ENCODE measurements at places on chromosomes 16 and 17.
A peak's percentile ranks its signal among the peaks of the same experiment; 100 is the strongest.

DNA sequence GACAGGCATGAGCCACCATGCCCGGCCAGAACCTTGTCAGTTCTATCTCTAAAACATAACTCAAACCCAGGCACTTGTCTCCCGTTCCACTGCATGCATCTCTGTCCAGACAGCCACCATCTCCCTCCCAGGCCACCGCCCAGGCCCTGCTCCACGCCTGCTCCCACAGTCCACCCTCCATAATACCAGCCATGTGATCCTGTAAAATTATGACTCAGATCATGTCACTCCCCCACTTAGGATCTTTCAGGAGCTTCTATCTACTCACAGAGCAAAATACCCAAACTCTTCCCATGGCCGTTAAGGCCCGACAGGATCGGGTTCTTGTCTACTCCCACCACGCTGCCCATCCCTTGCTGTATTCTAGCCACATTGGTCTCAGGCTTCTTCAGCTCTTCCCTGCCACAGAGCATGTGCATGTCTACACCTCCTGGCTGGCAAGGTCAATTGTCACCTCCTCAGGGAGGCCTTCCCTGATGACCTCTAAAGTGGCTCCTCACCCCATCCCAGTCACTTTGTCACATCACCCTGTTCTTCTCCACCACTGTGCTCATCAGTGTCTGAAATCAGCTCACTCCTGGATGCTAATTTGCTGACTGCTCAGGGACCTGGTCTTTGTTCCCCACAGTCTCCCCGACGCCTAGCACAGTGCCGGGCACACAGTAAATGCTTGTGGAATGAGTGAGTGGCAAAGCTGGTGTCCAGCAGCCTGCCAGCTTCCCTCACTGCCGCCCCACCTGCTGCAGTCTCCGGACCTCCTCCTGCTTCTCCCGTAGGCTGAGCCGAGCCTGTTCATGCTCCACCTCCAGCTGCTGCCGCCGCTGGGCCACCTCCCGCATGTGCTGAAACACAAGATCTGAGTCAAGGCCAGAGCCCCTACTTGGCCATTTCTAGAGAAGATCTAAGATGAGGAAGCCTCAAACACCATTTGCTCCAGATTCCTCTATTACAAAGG is 6.7 kb downstream of the TSPOAP1 start:
- no peak for DNase-seq

DNA sequence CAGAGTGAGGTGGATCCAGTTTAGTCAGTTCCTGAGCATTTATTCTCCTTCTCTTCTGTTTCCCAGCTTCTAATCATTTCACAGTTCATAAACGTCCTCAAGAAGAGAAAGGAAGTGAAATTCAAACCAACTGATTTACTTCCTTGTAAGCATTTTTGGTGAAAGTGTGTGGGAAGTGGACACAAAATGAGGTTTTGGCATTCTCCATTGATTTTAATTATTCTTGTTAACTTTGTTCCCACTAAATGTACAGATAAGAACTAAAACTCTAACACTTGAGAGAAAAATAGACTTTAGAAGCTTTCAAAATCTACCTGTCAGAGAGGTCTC is 42.7 kb upstream of the CORO6 start:
- no peak for DNase-seq

DNA sequence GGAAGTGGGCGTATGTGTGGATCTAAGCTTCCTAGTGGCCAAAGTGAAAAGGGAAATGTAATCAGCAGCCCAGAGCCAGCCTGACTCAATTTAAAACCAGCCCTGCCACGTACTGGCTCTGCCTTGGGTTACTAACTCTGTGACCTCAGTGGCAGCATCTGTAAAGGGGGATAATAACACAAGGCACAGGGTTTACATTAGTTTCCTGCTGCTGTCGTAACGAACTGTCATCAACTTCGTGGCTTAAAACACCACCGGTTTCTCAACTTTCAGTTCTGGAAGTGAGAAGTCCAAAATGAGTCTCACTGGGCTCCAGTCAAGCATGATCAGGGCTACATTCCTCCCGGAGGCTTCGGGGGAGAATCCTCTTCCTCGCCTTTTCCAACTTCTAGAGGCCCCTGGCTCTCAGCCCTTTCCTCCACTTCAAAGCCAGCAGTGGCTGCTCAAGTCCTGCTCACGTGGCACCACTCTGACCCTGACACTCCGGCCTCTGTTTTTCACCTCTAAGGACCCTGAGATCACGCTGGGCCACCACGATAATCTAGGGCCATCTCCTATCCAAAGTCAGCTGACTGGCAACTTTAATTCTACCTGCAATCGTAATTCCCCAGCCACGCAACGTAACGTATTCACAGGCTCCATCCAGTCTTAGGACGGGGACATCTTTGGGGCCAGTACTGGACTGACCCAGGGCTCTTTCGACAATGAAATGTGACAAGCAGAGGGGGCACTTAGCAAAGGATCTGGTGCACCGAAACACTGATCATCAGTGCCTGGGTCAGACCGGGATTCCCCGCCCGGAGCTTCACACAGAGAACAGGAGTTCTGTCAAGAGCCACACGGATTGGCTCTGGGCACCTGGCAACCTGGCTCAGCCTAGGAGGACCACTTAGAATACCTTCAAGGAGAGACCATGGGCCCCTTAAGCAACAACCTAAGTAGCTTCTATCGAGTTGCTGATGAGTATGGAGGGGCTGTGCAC is 14.5 kb downstream of the TMC6 start:
- no peak for DNase-seq

DNA sequence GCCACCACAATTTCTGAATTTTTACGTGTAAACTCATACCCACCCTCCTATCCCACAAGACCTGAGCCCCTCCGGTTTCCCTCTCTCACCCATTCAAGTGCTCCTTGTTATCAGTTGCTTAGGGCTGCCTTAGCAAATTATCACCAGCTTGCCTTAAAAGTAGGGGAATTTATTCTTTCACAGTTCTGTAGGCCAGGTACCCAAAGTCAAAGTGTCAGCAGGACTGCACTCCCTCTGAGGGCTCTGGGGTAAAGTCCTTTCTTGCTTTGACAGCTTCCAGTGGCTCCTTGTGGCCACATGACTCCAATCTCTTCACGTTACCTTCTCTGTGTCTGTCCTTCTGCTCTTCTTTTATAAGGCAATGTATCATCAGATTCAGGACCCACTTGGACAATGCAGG is 7.9 kb upstream of the TMEM220 start:
- DNase-seq = no peak

DNA sequence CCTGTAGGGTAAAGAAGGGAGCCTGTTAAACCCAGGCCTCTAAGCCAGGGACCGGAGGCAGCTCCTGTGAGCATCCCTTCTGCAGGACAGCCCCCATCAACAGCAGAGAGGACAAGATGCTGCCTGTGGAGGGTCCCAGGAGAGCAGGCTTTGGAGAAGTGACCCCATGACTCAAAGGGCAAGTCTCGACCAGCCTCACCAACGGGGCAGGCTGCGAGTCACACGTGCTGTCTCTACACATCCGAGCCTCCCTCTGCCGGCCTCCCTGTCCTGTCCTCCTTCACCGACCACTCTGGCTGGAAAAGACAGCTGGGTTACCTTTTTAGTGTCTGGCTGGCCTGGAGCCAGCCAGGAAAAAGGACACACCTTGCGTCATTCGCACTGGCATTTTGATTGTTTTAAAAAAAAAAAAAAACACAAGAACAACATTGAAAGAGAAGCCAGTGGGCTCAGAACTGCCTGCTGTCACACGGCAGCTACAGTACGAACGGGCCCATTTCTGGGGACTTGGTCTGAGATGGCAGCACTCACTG is 74.5 kb upstream of the RCVRN start:
- no peak for DNase-seq

GRCh38 chr16:1978476-1979120 is 2.7 kb downstream of the NOXO1 start:
- DNase-seq = no peak

DNA sequence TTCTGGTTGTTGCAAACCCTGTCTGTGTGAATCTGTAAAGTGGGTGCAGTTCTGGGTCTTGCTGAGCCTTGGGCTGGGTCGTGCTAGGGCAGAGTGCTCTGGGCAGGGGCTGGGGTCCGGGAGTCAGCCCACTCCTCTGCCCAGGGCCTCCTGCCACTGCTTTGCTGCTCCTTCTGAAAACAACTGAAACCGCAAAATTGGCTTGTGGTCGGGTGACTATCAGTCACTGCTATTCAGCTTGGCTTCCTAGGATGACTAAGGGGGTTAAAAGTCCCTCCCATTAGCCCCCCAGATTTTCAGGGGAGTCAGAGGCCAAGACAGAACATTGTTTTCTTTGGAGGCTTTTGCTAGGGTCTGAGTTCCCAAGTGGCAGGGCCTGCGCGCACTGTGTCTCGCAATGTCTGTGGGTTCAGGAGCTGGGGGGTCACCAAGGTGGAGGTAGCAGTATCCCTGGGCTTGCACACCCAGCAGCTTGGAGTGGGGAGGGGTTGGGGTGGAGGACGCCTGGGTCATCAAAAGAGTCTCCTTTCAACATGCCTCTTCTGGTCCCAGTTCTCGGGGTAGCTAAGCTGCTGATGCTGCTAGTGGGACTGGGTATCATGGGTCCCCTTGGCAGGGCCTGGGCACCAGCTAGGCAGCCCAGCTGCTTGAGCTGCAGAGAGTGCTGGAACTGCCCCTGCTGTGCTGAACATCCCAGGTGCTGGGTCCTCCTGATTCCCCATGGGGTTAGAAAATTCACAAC is 13.5 kb upstream of the TBX21 start:
- DNase-seq = peak; percentile 68

DNA sequence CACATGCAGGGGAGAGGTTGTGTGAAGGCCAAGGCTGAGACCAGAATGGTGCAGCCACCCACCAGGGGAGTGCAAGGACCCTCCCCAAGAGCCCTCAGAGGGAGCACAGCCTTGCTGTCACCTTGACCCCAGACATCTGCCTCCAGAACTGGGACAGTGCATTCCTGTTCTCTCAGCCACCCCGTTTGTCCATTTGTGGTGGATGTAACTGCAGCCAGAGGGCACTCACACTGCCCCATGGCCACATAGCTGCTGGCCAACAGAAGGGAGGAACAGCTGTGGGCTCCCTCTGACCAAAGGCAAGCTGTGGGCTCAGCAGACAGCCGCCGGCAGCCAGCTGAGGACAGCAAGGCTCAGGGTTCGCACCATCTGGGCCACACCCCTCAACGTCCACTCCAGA is 49.8 kb upstream of the KLHDC4 start:
- DNase-seq = no peak

GRCh38 chr16:85757341-85757822 is 6.5 kb upstream of the C16orf74 start:
- no peak for DNase-seq

DNA sequence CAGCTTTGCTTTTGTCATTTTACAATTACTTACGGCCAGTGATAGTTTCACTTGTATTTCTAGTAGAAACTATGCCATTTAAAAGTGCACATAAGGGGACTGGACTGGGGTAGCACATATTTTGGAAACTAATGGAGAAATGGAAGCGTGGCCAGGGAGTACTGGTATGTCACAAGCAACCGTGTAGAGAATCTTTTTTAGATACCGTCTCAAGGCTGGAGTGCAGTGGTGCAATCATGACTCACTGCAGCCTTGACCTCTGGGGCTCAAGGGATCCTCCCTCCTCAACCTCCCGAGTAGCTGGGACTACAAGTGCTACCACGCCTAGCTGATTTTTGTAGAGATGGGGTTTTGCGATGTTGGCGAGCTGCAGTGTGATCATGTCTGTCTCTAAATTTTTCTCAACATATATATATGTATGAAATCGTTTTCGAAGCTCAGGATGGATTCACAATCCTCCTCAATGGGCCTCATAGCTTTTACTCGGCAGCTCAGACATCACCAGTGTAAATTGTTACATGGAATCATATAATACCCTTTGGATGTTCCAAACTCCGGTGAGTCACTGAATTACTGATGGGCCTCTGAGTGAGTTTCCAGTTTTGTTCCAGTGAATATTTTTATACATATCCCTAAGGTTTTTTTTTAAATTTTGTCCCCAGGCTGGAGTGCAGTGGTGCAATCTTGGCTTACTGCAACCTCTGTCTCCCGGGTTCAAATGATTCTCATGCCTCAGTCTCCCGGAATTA is 51.7 kb downstream of the ZNF778 start:
- no peak for DNase-seq

- DNase-seq = peak; percentile 39
Observed at GRCh38 chr17:35895636-35896587, 15.8 kb upstream of the CCL5 start.

DNA sequence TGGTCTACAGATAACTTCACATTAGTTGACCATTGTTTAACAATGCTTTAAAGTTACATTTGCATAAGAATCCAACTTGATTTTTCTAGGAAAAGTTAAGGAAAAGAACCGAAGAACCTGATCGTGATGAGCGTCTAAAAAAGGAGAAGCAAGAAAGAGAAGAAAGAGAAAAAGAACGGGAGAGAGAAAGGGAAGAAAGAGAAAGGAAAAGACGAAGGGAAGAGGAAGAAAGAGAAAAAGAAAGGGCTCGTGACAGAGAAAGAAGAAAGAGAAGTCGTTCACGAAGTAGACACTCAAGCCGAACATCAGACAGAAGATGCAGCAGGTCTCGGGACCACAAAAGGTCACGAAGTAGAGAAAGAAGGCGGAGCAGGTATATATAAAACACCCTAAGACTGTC is 21.7 kb downstream of the ANKRD40CL start:
- DNase-seq = no peak

DNA sequence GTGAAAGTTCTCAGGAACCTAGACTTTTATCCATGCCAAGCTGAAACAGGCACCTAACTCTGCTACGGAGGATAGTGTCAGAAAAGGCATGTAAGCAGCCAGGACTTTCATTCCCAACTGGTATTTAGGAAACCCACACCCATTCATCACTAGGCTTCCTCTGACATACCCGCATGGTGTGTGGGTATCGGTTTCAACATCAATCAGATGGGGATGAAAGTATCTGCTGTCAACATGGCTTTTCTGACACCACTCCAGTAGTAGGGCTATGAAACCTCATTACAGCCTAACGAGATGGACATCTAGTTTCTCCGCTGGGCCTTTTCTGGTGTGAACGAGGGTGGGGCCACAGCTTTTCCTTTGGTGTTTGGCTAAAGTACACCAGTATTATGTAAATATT is 1178.3 kb downstream of the CDH11 start:
- no peak for DNase-seq

DNA sequence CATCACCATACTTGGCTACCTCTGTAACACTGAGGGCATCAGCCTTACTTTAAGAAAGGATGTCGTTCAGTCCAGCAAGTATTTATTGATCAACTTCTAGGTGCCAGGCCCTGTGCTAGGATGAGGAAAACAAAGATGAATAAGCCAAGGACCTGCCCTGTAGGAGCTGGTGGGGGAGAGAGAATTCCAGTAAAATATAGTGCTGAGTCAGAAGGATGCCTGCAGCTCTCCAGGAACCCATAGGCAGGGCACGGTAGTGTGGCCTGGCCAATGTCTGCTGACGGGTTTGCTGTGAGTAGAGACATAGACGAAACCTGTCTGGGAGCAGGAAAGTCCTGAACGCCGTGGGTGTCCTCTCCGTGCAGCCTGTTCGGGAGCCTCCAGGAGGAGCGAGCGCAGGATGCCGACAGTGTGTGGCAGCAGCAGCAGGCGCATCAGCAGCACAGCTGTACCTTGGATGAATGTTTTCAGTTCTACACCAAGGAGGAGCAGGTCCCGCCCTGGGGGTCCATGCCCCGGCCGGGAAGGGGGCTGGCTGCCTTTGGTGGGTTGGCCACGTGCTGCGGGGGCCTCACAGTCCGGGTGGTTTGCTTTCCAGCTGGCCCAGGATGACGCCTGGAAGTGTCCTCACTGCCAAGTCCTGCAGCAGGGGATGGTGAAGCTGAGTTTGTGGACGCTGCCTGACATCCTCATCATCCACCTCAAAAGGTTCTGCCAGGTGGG is 55.6 kb downstream of the USP43 start:
- DNase-seq = no peak

GRCh38 chr16:30350134-30350871 is 4.8 kb downstream of the CD2BP2 start:
- DNase-seq = no peak
